ENCODE measurements at places on chromosomes 12 and 14.
A peak's percentile ranks its signal among the peaks of the same experiment; 100 is the strongest.

DNA sequence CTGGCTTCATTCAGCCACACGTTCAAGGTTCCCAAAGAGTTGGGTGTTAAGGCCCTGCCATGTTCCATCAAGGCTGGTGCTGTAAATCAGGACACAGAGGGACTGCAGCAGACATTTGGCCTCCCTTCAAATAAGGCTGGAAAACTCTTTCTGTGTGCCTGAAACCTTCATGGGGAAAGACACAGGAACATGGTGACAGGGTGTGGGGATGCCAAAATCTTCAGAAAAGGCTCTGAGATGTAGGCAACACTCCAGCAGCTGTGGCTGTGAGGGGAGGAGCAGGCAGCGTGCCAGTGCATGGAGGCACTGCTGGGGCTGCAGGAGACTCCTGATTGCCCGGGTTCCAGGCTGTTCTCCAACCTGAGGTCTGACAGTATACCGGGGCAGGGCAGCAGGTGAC lies 15.0 kb downstream of the POMT2 start:
- DNase-seq, result no peak

DNA sequence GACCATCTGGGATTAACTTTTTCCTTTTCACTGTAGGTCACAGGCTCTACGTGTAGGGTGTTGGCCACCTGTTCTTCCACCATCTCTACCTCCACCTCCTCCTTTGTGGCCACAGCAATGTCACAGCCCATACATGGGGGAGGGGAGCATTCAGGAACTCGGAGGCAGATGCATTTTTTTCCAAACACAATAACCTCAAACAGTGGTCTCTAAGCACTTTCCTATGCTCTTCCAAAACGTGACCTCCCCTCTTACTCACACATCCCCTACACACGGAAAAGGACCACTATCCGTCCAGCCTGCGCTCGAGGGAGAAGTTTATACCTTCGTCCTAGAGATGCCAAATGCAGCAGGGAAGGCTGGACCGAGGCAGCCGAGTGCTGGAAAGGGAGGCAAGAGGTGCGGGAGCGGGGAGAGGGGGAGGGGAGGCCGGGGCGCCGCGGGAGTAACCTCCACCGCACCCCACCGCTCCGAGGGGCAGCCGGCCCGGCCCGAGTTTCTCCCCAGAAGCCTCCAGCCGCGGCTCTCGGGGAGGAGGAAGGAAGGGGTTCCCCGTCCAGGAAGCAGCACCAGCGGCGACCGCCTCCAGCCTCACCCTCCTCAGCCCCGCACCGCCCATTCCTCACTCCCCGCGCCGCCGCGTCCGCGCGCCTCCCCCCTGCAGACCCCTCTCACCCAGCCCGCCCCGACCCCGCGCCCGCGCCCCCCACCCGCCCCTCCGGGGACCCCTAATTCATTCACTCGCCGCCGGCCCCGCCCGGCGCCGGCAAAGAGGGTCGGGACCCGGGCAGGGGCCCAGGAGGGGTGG lies 594 bp downstream of the KRAS start:
- DNase-seq, result peak; percentile 59

GRCh38 chr14:69593018-69593677 lies 18.2 kb upstream of the SUSD6 start:
- no peak for DNase-seq

- no peak for DNase-seq
These were observed at the start of gene SCNN1A for GRCh38 chr12:6375269-6376078. TSS of gene SCNN1A (minus strand) at chr12:6375563. CDS start at chr12:6374783, 780 bp downstream.

- no peak for DNase-seq
These were observed 46.5 kb upstream of the PTCSC3 start for GRCh38 chr14:36222952-36223468.

DNA sequence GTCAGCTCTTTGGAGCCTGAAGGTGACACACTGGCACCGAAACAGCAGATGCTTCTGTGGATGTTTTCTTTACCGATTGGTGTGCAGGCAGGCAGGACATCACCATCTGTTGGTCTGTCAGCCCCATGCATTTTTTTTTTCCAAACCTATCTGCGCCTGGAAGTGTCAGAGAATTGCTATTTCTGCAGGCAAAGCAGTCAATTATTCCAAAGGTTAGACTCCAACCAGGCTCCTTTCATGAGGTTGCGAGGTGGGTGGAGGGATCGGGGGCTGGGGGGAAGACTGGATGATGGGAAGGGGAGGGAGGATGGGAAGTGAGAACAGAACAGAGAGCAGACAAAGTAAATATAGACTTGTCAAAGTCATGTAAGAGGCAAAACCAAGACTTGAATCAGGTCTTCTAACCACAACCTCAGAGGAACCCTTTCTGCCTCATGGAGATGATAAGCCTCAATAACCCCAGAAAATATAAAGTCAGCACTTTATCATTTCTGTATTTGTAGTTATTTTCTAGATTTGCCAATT lies 117.7 kb downstream of the OTOGL start:
- no peak for DNase-seq

GRCh38 chr12:26728205-26729050 lies 104.6 kb downstream of the ITPR2 start:
- DNase-seq, result no peak

DNA sequence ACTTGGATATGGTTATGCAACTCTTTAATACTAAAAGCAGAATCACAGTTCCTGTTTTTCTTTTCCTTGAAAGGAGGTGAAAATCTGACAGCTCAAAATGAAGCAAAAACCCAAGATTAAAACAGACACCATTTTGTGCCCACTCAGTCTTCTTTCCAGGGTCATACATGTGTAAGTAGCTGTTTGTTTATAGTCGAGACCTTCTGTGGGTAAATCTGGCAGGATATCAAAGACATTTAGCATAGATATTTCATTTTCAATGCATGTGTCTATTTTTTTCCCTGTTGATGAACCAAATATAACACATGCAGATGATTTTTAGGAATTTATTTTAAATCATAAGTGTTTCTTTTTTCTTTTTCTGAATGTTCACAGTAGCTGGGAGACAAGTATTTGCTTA lies 398.8 kb downstream of the FOXG1 start:
- DNase-seq, result no peak

GRCh38 chr12:132490422-132491137 lies 629 bp downstream of the FBRSL1 start:
- DNase-seq, result no peak

- no peak for DNase-seq
These were observed 28.4 kb upstream of the PTPRR start for GRCh38 chr12:70948976-70949336.

GRCh38 chr14:49493557-49493956 lies 92.6 kb downstream of the RPS29 start:
- no peak for DNase-seq

- DNase-seq, result no peak
These were observed 215.4 kb upstream of the DCN start for GRCh38 chr12:91397866-91398532.

GRCh38 chr12:106112145-106112821 lies 26.5 kb downstream of the NUAK1 start:
- DNase-seq, result no peak

GRCh38 chr12:3296409-3296701 lies 194.6 kb upstream of the PRMT8 start:
- DNase-seq, result no peak

DNA sequence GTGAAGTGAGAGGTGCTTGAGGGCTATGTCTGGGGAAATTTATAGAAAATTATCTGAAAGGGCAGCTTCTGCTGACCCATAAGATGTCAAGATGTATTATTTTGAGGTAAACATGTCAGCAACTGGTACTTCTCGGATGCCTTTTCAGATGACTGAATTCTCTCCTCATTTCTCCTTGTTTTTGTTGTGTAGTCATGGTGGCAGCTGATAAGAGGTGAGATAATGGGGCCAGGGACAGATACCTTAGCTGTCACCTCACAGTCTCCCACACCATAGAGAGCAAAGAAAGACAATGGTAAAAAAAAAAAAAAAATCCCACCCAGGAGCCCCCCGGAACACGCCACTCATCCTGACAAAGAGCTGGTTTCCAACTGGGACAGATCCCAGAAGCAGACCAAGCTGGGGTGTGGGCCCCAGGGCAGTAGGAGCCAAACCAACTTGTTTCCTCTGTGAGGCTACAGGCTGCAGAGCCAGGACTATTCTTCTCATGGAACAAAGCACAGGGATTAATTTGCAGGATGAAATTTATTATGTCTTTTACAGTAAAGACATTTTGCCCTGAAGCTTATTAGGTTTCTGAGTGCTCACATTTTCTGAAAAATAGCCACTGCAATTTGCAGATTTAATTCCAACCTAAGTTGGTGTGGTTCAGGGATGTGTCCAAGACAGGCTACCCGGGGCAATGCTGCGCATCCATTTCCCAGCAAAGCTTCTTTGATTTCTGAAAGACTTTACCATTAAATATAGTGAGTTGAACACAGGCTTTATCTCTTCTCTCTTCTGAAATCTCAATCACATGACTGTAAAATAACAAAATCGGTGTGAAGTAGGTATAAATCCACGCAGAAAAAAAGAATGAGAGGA lies 52.2 kb downstream of the NDUFA12 start:
- DNase-seq, result no peak

- DNase-seq, result no peak
These were observed 235.0 kb downstream of the CRADD start for GRCh38 chr12:93912086-93912733.

DNA sequence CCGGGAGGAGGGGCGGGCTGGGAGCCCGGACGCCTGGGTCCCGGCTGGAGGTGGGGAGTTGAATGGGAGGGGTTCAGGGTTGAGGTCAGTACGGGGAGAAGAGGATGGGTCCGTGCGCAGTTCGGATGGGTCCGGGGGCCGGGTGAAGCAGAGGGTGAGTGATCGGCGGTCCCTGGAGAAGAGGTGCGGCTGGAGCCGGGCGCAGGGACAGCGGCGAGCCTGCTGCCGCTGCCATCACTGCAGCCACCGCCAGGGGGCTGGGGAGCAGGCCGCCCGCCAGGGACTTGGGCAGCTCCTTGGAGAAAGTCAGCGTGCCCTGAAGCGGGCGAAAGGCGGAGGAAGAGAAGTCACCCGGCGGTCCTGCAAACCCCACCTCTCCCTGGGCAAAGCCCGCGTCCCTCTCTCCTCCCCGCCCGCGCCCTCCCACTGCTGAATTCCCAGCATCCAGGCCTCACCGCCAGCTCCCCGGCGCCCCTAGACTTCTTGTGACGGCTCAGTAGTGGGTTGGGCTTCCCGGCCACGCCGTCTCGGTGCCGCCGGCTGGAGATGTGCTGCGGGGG lies 6.0 kb upstream of the GPR84 start:
- no peak for DNase-seq

DNA sequence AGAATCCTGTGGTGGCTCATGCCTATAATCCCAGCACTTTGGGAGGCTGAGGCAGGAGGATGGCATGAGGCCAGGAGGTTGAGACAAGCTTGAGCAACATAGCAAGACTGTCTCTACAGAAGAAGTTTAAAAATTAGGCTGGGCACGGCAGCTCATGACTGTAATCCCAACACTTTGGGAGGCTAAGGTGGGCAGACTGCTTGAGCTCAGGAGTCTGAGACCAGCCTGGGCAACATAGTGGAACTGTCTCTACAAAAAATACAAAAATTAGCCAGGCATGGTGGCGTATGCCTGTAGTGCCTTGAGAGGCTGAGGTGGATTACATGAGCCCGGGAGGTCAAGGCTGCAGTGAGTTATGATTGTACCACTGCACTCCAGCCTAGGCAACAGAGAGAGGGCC lies 998 bp upstream of the CYP27B1 start:
- DNase-seq, result no peak

DNA sequence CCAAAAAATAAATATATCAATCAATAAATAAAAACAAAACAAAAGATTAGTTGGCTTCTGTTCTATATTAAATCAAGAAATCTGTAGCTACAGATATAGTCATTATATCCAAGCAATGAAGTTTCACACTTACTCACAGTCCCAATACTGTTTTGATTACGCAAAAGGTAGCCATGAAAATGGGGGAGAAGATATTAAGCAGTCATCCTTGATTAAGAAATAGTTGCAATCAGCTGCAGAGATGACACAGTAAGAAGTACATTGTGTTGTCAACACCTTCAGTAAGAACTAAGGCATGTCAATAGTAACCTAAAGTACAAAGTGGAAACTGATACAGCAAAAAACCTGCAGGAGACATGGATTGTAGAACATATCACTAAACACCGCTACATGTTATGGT lies 11.0 kb upstream of the RHOJ start:
- DNase-seq, result no peak

GRCh38 chr12:93403988-93404803 lies 26.5 kb downstream of the NUDT4 start:
- no peak for DNase-seq

GRCh38 chr12:38884666-38885065 lies 20.7 kb downstream of the CPNE8 start:
- no peak for DNase-seq

- no peak for DNase-seq
These were observed 34.4 kb upstream of the P2RX4 start for GRCh38 chr12:121175383-121176119.

DNA sequence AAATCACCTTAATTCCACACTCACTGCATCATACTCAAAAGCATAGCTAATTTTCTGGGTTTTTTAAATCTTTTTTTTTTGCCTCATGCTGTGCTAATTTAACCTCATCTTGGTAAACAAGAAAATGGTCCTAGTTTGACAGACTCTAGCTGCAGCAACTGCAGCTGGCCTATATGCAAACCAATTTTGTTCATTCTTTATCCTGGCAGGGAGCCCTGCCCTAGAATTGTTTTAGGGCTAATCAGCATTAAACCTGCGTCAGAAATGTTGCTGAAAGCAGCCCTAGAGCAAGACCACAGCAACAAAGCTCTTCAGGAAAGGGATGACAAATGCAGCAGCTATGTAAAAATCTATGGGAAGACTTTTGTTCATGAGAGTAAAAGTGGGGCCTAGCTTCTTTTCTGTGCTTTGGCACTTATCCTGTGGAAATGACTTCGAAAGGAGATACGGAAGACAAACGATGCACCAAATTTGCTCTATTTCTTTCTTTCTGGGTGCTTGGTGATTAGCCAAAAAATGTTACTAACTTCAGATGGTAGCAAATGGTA lies 72.2 kb downstream of the DENND5B start:
- DNase-seq, result no peak

DNA sequence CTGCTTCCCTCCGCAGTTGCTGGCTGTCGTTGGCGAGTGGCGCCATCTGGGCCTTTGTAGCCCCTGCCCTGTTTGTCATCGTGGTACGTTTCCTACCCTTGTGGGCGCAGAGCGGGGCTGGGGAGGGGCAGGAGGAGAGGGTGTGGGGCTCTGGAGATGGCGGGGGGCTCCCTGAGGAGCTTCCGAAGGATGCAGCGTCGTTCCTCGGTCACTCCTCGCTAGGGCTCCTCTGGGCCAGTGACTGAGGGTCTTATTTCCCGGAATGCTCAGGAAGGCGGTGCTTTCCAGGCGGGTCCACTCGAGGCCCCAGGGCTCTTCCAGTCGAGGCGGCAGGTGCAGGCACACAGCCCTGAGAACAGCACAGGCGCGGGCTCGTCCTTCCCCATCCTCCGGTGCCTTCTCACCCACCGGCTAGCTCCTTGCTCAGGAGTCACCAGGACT lies 167.1 kb downstream of the ADGRD1 start:
- no peak for DNase-seq

DNA sequence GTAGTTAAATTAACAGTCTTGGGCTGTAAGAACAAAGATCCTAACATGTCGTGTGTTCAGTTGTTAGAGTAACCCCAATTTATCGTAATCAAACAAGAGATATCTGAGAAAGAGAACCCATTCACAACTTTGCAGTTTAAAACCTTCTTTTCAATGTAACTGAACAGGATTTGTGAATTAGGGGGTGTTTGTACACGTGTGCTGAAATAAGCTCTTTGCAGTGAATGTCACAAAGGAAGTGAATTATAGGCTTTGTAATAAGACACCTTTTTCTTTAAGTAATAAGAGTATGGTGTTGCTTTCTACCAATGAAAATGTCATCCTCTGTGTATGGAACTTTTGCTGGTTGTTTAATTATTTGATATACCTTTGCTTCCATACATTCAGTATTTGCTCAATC lies 114.0 kb downstream of the ALX1 start:
- no peak for DNase-seq
